ENCODE measurements at places on chromosomes 6 and 20.
A peak's percentile ranks its signal among the peaks of the same experiment; 100 is the strongest.

- no peak for DNase-seq
Observed at GRCh38 chr20:37565134-37565811, 37.6 kb upstream of the BLCAP start.

DNA sequence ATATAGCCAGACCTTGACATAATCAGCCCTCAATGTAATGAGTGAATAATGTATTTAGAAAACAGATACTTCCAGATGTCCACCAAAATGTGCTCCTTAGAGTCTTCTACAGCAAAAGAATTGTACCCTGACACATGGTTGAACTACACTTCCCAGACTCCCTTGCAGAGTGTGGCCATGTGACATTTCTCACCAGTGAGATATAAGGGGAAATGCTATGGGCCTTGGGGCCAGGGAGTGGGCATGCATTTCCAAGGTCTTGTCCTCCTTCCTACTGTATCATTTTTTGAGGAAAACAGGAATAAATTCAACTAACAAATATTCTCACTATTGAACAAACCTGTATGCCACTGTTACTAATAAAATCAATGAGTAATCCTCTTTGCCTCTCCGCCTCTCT lies 211.4 kb upstream of the SMLR1 start:
- DNase-seq: no peak

DNA sequence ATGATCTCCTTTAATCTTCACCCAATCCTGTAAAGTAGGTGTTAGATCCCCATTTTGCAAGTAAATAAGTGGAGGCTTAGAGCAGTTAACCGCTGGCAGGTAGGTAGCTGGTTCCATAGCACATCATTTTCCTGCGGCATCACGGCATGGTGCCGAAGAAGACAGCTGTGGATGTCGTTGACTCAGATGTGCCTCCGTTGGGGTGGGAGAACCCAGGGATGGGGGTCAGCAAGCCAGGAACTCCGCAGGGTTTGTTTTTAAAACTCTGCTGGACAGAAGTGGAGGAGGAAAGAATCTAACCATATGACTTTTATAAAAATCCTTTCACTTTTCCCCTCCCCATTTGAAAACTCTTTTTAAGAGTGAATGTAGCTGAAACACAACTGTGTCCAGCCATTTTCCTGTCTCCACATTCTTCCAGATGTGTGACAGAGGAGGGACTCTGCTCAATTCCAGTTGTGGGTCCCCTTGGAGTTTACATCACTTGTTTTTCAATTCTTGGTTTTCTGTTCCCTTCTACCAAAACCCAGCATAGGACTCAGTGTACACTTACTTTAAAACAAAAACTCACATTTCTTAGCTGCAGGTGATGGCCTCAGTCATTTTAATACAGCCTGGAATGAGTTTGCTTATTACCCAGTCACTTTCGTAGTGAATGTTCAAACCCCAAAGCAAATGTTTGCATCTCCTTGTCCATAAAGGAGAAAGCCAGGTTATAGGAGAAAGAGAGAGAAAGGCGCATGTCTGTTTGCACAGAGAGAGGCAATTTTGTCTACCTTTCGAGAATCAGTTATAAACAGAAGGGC lies 27.6 kb upstream of the PI16 start:
- no peak for DNase-seq

- peak; percentile 53 for DNase-seq
Observed at GRCh38 chr6:33082702-33083101, 6.9 kb downstream of the HLA-DPB1 start.

GRCh38 chr20:14264869-14265268 lies 72.5 kb downstream of the FLRT3 start:
- DNase-seq: no peak

GRCh38 chr6:52551483-52552277 lies 25.2 kb downstream of the TRAM2 start:
- no peak for DNase-seq

GRCh38 chr6:151181706-151182363 lies 57.9 kb upstream of the AKAP12 start:
- no peak for DNase-seq

DNA sequence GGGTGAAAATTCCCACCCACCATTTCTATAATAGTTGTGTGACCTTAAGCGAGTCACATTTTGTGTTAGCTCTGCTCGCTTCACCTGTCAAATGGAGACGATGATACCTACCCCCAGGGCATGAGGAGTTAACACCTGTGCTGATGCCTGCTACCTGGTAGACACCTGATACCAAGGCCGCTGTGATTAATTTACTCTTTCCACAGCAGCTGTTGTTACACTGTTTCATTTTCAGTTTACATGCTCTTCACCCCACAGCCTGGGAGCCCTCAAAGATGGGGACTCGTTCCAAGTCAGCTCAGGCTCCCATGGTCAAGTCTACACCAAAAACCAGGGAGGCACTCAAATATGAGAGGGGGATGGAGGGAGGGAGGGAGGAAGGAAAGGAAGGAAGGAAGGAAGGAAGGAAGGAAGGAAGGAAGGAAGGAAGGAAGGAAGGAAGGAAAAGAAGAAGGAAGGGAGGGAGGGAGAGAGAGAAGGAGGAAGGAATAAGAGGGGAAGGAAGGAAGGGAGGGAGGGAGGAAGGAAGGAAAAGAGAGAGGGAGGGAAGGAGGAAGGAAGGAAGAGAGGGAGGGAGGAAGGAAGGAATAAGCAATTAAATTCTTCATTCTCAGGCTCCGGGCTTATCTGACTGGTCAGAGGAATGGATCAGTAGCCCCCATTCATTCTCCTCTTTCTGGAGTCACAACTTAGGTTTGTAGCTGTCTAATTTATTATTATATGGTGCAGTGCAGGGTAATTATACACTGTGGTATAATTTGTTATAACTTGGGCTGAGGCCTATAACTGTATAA lies 40.9 kb downstream of the PDYN start:
- DNase-seq: peak; percentile 43

Data from GM20000 (cell line).